ENCODE measurements at places on chromosomes 2 and 18. TPM values are rescaled to one million over a fixed set of nuclear protein-coding genes. Genes with fewer than 3 reads are reported as not detected.

GRCh38 chr18:22172594-22173049 is 3.2 kb downstream of the GATA6 start:
- DNase-seq: no peak

DNA sequence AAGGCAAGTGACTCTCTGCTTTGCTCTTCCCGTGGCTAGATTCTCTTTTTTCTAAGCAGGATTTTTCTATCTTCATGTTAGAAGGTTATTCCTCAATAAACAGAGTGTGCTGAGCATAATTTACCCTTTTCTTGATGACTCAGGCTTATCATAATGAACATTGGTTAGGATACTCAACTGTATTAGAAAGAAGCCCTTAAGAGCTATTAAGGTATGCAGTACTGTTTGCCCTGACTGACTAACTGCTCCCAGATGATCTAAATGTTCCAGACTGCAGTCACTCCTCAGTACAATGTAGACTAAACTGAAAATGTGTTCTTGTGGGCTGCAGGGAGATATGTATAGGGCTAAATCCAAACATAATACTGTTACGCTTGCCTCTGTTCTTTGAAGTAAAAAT is 687.8 kb downstream of the NUP35 start:
- no peak for DNase-seq

DNA sequence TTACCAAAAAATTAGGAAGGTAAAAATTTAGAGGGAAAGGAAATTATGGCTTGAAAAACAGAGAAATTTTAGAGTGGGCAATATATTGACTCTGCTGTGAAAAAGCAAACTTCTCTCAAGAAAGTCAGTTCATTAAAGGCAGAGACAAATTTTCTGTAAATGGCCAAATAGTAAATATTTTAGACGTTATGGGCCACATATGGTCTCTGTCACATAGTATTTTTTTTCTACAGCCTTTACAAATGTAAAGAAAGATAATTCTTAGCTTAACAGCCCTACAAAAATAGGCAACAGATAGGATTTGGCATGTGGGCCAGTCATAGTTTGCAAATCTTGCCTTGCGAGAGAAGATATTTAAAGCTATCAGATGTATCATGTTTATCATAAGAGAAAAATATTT is 1750.4 kb downstream of the SUCLG1 start:
- no peak for DNase-seq

DNA sequence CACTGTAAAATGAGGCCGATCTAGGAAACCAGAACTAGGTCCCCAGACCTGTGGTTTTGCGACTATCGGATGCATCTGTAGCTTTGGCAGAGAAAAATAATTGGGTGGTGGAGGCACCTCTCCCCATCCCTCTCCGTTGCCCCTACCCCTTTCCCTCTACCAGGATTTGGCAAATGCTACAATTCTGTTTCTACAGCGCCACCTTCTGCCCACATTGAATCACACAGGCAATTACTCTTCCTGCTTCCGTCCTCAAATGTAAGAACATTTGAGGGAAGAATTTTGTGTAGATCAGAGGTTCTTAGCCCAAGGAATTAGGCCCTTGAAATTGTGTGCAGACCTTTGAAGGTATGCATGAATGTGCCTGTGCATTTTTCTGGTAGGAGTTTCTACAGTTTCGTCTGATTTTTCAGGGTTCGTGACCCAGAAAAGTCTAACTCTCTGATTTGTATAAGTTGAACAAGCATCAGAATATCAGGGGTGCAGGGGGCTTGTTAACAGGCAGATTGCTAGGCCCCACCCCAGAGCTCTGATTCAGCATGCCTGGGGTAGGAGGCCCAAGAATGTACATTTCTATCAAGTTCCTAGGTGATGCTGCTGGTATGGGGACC is 11.2 kb downstream of the ATP6V1B1 start:
- DNase-seq: peak; percentile 13

- DNase-seq: peak; percentile 92
These were observed 61.8 kb upstream of the YWHAQ start for GRCh38 chr2:9692456-9693195.

DNA sequence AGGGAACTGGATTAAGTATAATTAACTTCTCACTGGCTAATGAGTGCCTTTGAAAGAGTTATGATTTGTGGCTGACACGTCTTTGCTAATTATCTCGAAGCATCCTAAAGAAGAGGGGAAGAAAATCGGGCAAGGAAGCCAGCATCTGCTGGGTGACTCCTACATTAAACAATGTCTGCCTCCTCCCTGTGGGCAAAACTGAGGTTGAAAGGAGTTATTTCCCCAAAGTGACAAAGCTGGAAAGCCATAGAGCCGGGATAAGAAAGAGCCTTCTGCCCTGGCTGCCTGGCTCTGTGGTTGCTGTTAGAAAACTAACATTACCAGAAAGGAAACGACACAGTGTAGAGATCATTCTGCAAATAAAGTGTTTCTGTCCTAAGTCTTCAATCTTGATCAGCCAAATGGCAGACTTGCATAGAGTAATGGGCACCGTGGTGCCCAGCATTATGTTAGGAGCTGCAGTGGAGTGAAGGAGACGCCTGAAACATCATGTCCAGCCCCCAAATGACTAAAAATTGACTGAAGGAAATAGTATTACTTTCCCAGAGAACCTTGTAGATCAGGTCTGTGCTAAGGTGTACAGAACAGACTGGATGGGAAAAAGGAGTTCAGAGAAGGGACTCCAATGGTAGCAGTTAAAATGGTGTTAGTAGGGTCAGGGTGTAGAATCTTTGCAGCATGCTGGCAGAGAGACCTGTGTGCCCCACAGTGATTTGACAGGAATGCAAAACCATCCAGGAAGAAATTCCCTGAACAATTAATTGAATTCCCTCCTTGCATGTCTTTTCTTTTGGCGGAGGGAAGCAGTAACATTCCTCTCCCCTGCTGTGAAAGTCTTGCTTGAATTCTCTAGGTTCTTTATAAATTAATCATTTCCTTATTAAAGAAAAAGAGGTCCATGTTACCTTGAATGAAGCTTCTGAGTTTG is 44.4 kb downstream of the ALPK2 start:
- peak; percentile 62 for DNase-seq

GRCh38 chr2:239000089-239000488 is 152.2 kb downstream of the TWIST2 start:
- no peak for DNase-seq

GRCh38 chr2:107025291-107025857 is 139.4 kb upstream of the ST6GAL2 start:
- no peak for DNase-seq

DNA sequence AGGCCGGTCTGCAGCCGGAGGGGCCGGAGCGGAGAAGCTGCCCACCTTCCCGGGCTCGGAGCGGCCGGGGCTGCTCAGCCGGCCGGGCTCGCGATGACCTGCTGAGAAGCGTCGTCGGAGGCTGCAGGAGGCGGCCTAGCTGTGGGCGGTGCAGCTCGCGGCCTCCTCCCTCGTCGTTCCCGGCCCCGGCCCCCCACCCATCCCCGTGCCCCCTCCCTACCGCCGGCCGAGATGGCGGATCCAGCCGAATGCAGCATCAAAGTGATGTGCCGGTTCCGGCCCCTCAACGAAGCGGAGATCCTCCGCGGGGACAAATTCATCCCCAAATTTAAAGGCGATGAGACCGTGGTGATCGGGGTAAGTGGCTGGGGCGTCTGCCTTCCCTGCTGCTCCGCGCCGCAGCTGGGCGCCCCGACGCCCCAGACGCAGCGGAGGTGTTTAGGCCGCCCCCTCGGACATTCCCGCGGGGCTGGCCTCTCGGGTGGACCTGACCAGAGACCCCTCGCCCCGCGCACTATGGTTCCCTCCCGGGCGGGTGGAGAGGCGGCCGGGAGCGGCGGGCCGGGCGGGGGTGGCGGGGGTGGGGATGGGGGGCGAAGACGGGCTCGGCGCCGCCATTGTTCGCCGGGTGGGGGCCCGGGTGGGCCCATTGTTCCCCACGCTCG is 492 bp downstream of the KIF5C start:
- DNase-seq: peak; percentile 5

DNA sequence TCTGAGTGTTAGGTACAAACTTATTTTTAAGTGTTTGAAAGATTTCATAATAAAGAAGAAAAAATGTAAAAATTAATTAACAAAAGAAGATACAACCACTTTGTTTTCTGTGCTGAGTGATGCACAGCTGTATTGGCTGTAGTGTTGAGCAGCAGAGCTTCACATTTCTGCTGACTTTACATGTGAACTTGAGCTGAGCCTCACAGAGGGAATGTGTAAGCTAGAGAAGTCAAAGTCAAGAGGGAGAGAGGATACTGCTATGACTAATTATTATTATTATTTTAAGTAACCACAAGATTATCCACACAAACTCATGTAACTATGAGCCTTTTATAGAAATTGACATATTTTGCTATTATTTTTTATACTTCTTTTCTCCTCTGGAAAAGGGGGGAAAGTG is 159.1 kb upstream of the ZSWIM2 start:
- DNase-seq: no peak

GRCh38 chr2:160371251-160372009 is 122.2 kb downstream of the RBMS1 start:
- DNase-seq: peak; percentile 40

DNA sequence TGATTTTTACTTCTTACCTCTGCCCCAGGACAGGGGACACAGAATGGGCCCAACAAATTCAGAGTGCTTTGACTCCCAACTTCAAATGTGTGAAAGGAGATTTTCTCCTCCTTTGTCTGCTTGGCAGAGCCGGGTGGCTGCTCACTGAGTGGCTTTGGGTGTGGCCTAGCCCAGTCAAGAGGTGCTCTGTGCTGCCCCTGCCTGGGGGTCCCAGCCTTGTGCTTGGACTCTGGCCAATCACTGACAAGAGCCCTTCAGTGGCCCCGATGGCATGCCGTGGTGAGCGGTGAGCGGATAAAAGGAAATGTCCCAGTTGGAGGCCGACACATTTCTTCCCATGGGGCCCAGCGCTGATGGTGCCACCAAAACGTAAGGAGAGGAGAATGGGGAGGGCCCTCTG is 259.2 kb downstream of the CELF4 start:
- no peak for DNase-seq

DNA sequence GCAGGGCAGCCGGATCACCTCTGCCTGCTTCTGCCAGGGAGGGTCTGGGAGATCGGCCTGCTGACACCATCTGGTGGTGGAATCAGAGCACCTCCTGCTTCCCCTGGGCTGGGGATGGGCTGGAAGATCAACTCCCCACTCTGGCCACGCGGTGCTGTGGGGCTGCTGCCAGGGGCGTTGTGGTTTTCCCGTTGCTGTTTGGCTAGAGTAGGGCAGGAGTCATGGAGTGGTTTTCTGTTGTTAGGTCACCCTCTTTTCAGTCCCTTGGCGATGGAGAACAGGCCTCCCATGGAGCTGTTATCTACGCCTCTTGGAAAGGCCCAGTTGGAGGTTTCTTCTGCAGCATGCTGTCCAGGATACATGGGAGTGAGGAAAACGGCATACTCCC is 15.2 kb downstream of the BCL2L11 start:
- DNase-seq: peak; percentile 81

GRCh38 chr18:45402485-45403056 is 212.7 kb upstream of the SLC14A2 start:
- peak; percentile 22 for DNase-seq

GRCh38 chr2:40127890-40128557 is 323.9 kb downstream of the SLC8A1 start:
- DNase-seq: peak; percentile 90

DNA sequence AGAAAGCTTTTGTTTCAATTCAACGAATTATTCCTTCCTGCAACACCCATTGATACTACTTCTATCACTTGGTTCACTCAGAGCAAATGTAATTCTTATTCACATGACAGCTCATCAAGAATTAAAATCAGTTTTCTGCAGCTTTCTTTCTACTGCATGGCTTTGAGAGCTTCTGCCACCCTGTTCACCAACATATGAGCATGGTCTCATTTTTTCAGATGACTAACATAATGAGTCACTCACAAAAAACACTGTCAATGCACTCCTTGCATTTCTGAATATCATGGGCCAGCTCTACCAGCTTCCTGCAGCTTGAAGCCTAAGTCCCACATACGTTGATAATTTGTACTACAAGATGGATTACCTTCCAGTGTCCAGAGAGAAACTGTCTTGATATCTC is 342.9 kb downstream of the LRATD1 start:
- peak; percentile 11 for DNase-seq

DNA sequence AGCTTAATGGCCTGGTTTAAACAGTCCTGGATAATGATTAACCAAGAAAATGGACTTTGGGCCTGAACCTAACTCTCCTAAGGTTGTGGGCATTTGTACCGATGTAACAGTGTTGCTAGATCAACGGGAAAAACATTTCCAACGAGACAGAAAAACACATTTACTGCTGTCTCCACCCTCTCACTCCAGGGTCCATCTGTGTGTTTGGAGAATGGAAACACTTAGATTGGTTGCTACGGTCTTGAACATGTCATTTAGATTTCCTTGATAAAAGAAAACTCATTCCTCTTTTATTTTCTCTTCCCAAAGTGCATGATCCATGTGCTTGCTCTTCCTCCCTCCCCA is 88.0 kb downstream of the SOCS6 start:
- DNase-seq: no peak

DNA sequence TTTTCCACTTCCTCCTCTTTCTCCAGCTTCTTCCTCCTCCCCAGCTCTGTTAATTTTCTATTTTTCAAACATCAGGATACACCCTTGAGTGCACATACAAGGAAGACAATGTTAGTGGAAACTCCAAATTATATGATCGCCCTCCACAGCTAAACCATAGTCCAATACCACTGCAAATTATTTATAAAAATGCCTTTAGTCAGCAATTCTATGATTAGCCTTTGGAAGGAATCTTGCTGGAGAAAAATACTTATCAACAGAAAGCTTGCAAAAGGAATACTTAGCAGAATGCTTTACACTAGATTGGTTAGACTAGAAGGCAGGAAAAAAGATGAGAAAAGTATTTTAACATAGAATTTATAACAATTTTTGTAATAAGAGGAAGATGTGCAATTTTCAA is 178.9 kb downstream of the FAM124B start:
- DNase-seq: no peak

DNA sequence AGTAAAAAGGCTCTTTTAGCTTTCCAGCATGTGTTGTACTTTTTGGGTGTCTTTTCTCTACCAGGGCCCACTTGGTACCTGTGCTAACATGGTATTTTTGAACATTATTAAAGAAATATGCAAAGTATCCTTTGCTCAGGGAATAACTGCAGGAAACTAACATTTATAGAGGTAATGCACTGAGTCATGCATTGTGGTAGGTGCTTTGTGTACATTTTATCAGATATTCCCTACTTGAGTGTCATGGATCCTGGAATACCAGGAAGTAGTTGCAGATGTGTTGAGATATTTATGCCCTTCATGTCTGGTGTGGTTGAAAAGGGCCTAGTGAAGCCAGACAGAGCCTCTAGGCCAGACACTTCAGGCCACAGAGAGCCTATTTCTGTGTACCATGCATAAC is 215.5 kb upstream of the CYRIA start:
- DNase-seq: no peak

The NEB gene
- not detected for total RNA-seq

The CHRNA1 gene
- not detected for total RNA-seq

The NXPH2 gene
- total RNA-seq: not detected

The METTL8 gene
- 31.5 TPM for total RNA-seq

The APLF gene
- 0.99 TPM for total RNA-seq

The COLEC12 gene
- total RNA-seq: 28.2 TPM

The EML6 gene
- not detected for total RNA-seq

The PRKAG3 gene
- not detected for total RNA-seq

The HOXD9 gene
- total RNA-seq: 2.3 TPM

Measured in MG63 (cell line).